ENCODE measurements at places on chromosomes 7 and 10. TPM values are rescaled to one million over a fixed set of nuclear protein-coding genes. Genes with fewer than 3 reads are reported as not detected.

GRCh38 chr10:47311932-47312662 lies 10.2 kb upstream of the GDF2 start:
- peak; percentile 68 for DNase-seq

DNA sequence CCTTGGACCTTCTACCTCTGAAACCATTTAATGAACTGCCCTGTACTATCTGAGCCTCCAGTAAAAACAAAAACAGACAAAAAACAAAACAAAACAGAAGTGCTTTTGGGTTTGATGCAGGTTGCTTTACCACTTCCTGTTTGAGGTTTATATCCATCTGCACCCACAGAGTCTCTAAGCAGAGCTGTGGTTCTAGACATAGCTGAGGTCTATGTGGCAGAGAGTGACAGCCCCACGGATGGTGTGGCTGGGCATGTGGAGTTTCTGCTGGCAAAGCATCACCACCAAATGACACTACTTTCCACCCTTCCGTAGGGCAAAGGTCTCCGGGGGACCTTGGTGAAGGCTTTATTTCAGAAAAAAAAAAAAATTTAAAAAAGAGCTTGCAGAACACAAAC lies 754.2 kb downstream of the GRID1 start:
- no peak for DNase-seq

DNA sequence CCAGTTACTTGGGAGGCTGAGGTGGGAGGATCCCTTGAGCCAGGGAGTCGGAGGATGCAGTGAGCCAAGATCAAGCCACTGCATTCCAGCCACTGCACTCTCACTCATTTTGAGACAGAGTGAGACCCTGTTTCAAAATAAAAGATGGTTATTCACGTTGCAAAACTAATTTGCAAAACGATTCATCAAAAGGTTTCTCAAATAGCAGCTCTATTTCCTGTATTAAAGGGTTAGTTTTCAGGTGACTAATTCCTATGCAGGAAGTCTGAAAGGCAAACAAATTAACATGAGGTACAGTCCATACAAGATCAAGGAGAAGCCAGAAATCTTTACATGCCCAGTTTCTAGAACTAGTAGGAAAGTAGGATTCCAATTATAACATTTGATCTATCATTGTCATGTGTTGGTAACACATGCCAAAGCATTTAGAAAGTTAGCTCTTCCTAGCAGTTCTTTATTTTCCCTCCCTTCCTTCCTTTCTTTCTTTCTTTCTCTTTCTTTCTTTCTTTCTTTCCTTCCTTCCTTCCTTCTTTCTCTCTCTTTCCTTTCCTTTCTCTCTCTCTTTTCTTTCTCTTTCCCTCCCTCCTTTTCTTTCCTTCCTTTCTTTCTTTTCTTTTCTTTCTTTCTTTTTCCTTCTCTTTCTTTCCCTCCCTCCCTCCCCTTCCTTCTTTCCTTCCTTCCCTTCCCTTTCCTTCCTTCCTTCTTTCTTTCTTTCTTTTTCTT lies 49.3 kb downstream of the DENND2A start:
- no peak for DNase-seq

- peak; percentile 3 for DNase-seq
These were observed 1288.5 kb downstream of the GATA3 start for GRCh38 chr10:9342885-9343570.

The OPN1SW gene
- not detected for total RNA-seq

The STEAP2 gene
- total RNA-seq, result 2.3 TPM

- no peak for DNase-seq
These were observed 148.5 kb downstream of the ARHGAP22 start for GRCh38 chr10:48456361-48456804.

The AGR2 gene
- total RNA-seq, result 1.7 TPM

- no peak for DNase-seq
These were observed 837.8 kb upstream of the COBL start for GRCh38 chr7:52154382-52154781.

DNA sequence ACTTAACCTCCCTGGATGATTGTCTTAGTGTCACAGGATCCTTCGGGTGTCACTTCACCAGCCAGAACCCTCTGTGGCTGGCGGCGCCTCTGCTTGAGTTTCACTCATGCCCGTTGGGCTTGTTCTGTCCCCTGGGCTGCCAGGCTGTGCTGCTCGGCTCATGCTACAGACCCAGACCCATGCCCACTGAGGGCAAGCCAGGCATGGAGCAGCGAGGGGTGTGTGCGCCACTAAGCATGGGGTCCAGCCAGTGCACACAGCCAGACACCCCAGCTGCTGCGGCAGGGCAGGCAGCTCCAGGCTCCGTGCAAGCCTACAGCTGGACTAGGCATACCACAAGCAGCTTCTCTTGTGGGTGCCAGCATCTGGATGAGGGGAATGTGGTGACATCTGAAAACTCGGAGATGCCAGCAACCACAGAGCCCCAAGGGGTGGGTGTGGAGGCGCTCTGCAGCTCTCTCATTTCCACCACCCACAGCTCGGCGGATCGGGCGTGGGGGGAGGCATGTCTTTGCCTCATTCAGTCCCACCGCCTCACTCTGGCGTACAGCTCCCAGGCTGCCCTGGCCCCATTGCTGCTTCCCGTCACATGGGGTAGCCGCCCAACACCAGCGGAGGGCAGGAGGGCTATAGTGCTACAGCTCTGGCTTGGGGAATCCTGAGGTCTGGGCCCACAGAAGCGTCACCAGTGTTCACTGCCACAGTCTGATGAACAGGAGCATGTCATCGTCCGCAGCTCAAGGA lies 269.6 kb upstream of the LRGUK start:
- DNase-seq, result no peak

DNA sequence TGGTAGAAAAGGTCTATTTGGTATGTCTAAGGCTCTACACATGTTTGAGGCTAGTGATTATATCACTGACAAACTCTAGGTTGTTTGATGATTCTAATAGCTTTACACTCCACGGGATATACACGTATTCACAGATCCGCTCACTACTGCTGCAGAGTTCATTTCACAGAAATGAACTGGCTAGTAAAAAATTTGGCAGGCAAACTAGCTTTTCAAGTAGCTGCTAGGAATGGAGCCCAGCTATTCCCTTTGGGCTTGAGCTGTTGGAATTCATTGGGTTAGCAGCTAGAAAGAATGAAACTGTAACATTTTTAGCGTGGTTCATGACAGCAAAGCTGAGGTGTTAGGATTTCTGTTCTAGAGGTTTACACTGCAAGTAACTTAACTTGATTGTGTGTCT lies 37.6 kb downstream of the R3HCC1L start:
- DNase-seq, result no peak

GRCh38 chr7:47508389-47509380 lies 73.2 kb downstream of the TNS3 start:
- DNase-seq, result no peak

The TUBAL3 gene
- total RNA-seq, result not detected

DNA sequence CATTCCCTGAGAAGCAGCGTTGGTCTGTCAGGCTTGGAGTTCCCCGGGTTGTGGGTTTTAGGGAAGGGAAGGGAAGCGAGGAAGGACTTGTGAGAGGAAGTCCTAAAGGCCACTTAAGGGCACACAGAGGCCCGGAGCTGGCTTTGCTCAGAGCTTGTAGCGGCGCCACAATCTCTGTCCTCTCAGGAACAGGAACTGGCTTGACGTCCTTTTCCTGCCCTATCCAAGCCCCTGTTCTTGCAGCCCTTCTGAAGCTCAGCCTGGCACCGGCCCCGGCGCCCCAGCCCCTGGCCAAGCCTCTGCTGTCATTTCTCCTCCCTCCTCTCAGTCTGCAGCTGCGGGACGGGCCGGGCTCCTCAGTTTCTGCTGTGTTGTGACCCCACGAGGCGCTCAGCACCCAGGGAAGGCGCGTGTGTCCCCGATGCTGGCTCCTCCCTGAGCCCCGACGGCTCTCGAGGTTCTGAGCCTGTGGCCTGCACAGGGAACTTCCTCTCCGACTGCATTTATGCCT lies at the start of gene GIMAP8:
GIMAP8 (plus strand) TSS at position 140 of the 511 bp plus-strand sequence. CDS start 16,069 bp downstream, outside the sequence.
- no peak for DNase-seq

DNA sequence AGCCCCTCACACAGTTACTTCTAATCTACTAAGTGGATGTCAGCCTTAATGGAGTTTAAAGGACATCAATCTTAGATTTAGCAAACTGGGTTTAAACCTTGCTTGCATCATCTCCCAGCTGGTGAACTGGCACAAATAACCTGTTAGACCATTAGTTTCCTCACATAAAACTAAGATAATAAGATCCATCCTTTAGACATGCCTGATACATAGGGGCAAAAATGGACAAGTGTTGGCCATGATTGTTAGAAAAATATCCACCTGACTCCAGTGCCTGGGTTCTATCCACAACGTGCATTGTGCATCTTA lies 439.1 kb downstream of the TNS3 start:
- no peak for DNase-seq

GRCh38 chr10:42691361-42692120 lies 53.2 kb upstream of the ZNF33B start:
- no peak for DNase-seq

The MALRD1 gene
- 3.6 TPM for total RNA-seq

The TAS2R5 gene
- 3.4 TPM for total RNA-seq

DNA sequence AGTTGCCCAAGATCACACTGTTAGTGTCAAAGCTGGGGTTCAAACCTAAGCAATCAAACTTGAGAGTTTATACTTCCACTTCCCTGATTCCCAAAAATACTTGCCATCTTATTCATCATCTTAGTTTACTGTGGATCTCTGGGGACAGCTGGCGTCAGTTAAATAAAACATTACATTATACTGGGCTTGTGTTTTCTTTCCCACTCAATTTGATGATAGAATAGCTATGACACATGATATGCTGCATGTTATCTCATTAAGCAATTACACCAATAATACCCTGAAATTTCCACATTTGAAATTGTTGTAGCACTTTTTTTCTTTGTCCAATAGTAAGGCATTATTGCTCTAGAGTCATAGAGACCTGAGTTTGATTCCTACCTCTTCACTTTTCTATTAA lies 62.9 kb upstream of the MXI1 start:
- no peak for DNase-seq

- DNase-seq, result no peak
These were observed 170.1 kb downstream of the ST7 start for GRCh38 chr7:117123311-117123926.

GRCh38 chr10:88765816-88766215 lies 6.0 kb downstream of the LIPN start:
- no peak for DNase-seq

- DNase-seq, result no peak
These were observed 113.0 kb downstream of the LRMDA start for GRCh38 chr10:75544386-75544785.

DNA sequence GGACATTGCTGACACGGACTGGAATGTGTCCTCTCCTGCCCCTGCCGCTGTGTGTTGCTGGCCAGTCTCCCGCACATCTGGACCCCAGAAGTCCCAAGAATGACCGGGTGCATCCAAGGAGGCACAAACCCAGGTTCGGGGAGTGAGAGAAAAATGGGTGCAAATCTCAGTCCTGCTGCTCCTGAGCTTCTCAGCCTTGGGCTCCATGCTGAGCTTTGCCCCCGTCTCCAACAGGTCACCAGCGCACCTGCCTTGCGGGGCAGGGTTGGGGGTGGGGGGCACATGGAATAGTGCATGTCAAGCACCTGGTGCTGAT lies 6.0 kb upstream of the NANOS1 start:
- DNase-seq, result no peak

The TAS2R3 gene
- 2.5 TPM for total RNA-seq

DNA sequence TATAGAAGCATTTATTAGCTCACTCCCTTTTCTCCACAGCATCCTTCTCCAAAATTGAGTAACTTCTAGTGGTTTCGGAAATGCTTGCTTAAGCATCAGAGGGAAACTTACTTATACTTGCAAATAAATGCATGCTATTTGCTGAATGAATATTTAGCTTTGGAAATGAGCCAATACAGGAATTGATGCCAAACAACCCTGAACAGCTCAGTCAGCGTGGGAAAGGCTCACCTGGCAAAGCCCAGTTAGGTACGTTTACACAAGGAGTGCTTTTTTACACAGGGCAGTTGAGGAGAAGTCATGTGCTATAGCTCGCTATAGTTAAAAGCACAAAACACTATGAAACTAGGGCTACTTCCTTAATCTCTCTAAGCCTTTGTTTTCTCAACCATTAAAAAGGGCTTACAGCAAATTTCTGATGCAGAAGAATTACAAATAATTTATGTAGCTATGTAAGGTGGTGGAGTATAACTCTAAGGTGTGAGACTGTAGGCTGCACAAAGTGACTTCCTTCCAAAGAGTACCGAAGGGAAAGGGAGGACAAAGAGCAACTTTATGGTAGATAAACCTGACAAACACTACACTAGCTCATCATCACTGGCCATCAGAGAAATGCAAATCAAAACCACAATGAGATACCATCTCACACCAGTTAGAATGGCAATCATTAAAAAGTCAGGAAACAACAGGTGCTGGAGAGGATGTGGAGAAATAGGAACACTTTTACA lies 498.2 kb downstream of the PHTF2 start:
- no peak for DNase-seq

The TLX1 gene
- total RNA-seq, result not detected

The CASP7 gene
- total RNA-seq, result 3.9 TPM

- DNase-seq, result no peak
These were observed 6.5 kb downstream of the BAIAP2L1 start for GRCh38 chr7:98394377-98394836.

DNA sequence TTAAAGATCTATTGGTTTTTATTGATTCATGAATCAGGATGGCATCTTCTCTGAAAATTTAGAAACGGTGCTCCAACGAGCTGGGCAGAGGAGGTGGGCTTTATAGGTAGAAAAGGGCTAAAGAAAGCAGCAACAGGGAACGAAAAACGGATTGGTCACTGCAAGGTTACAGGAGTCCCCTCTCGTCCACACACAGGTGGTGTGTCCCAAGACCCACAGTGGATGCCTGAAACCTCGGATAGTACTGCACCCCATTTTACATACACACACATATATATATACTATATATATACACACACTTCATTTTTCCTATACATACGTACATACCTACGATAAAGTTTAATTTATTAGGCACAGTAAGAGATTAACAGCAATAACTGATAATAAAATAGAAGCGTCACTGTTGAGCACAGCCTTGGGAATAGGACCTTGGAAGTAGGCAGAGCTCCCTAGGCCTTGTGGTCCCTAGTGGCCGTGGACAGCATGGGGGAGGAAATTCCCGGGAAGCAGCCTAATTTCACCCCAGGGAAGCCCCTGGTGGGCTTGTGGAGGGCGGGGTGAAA lies 737 bp upstream of the NUB1 start:
- no peak for DNase-seq

DNA sequence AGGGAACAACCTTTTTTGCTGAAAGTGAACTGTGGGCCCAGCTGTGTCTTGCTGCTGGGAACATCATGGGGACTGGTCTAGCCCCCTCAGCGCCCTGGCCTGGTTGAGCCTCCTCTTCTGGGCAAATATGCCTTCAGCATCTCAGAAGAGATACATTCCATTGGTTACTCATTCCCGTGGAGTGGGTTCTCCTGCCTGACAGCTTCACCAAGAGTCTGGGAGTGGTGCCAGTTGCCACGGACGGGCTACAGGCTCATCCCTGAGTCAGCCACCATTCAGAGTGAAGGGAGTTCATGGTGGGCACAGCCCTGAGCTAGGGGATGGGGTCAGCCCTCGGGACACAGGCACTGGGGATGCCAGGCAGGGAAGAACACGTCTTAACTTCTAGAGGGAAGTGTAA lies 81.9 kb downstream of the RAMP3 start:
- DNase-seq, result no peak

GRCh38 chr7:32043688-32044087 lies 26.5 kb downstream of the PDE1C start:
- no peak for DNase-seq
